ENCODE measurements at places on chromosomes 13 and 19.
A peak's percentile ranks its signal among the peaks of the same experiment; 100 is the strongest.

DNA sequence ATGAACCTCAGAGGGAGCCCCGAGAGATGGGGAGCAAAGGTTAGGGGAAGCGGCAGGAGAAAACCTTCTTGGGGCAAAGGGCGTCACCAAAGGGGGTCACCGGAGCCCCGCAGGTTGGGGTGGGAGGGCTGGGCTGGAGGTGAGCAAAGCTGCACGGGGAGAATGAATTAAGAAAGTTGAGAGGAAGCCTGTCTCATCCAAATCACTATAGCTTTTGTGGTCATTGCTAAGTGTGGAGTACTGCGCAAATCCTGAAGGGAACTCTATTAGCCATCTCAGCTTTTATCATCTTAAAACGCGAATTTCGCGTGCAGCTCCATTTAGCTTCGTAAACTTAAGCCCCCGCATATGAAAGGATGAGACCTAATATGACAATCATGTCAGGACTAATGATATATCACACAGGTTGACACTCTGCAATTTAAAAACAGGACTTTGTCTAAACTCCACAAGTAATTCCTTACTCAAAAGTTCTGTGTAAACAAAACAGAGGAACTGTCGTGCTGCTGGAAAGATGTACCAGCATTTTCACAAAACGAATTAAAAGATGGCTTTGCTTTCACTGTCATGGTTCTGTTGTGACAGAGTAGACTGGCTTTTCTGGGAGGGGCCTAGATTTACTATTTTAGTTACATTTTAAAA, 631 bp downstream of the LACC1 start:
- no peak for DNase-seq

GRCh38 chr13:76725211-76725610, 161.0 kb downstream of the KCTD12 start:
- no peak for DNase-seq

DNA sequence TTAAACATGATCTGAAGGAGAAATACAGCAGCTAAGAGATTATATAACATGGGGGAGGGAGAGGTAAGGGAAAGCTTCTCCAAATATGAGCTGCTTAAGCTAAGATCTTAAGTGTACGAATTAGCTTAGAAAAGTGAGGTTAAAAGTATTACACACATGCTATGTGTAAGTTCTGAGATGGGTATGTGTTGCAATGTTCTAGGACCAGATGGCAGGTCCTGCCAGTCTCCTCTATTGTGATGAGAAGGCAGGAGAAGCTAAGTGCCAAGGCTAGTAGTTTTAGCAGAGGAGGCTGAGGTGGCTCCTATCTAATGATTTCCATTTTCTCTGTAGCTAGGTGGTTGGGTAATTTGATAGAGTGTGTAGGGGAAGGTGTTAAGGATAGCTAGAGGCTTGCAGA, 57.6 kb downstream of the MICU2 start:
- DNase-seq = no peak

GRCh38 chr13:110790371-110790770, 76.9 kb downstream of the ING1 start:
- DNase-seq = no peak

GRCh38 chr13:19060311-19061002, 121.2 kb downstream of the TUBA3C start:
- no peak for DNase-seq

GRCh38 chr19:57620673-57621348, 6.8 kb downstream of the ZNF134 start:
- DNase-seq = no peak

DNA sequence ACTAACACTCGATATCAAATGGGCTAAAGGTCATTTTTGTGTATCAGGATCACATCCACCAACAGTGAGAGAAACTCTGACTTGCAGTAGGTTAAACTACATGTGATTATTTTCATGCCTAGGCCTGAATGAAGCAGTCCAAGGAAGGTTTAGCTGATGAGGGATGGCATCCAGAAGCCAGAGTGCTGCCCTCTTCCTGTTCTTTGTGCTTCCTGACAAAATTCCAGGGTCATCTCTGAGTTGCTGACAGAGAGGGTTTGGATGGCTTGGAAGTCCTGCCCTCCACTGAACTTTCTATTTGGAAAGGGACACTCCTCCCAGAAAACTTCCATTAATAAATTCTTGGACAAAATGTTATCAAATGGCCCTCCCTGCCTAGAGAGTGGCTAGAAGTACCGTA, 728.3 kb upstream of the SLC10A2 start:
- DNase-seq = no peak

DNA sequence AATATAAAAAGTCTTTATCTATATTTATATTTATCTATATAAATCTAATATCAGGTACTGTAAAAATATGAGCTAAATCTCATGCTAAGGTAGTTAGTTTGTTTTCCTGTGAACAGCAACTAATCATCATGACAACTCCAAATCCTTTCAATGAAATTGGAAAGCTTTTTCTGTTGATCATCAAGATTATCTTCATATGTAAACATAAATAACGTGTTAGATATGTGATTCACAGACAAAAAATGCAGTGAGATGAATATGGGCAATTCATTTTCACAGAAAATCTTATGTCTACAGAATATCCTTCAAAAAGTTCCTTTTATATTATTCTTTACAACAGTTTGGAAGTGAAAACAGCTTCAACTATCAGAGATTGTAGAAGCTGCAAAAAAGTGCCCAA, 41.7 kb upstream of the EEF1AKMT1 start:
- no peak for DNase-seq

DNA sequence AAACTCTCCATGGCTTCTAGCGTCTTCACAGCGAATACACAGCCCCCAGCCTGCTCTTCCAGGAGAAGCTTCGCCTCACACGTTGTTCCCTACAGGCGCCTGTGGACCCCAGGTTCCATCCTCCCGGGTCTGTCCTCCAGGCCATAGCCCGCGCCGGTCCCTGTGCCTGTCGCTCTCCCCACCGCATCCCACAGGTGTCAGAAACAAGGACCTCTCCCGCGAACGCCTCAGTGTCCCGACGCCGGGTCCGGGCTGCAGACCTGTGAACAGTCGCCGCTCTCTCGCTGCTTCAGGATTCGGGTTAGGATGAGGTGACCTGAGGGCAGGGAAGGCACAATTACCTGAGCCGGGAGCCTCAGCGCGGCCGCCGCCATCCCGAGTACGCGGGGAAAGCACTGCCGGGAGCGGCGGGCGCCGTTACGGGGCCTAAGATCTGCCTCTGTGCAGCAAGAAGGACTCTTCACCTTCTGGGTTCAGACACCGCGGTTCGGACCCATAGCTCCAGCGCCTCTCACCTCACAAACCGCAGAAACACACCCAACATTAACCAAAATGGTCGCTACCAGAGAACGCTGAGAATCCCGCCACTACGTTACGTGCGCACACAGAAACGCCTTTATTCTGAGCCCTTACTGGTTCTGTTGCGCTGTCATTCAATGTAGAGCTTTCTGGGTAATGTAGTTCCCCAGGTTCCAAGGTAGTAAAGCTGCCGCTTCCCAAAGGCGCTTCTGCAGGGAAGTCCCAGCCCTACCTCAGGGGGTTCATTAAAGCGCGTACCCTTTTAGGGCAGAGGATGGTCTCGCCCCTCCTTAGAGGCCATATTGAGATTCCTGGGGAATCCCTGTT, at the start of gene ZNF418:
Gene ZNF418 (minus strand): TSS at position 583 of the 846 bp plus-strand sequence. CDS start 1,580 bp downstream, outside the sequence.
- DNase-seq = peak; percentile 92

DNA sequence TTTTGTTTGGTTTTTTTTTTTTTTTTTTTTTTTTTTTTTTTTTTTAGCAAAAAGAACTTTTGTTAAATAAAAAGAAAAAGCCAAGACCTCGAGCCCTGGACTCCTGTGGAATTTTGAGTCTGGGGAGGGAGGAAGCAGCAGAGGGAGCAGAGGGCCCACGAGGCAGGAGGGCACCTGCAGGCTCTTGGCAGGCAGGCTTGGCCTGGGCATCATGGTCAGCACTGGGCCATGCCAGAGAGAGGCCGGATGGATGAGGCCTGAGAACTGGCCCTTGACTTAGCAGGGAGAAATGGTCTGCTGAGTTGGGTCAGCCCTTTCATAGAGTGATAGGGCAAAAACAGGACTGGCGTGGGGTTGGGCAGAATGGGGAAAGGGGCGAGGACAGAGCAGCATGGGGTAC, 100.4 kb downstream of the GPR12 start:
- DNase-seq = no peak

- DNase-seq = no peak
These were observed 7.4 kb downstream of the ACP5 start for GRCh38 chr19:11570039-11570462.

- no peak for DNase-seq
These were observed 55.4 kb upstream of the MLNR start for GRCh38 chr13:49164712-49165111.

DNA sequence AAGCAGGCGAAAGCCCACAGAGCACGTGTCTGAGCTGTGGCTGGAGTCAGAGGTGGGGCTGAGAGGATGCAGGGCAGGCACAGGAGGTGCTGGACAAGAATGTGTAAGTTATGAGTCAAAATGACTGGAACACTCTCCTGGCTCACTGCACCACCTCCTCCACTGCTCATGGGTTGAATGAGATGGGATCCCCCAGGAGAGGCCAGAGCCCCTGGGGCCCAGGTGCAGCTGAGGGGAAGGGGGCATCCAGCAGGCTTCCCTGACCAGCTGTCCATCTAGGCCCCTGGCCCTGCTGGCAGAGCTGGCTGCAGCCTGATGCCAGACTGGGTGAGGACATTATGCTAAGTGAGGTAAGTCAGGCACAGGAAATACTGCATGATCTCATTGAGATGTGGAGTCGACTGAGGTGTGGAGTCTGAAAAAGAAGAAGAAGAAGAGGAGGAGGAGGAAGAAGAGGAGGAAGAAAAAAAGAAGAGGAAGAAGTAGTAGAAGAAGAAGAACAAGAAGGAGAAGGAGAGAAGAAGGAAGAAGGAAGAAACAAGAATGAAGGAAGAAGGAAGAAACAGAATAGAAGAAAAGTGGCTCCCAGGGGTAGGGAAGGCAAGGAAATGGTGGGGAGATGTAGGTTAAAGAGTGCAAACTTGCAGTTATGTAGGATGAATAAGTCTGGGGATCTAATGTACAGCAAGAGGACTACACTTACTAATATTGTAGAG, 747.4 kb downstream of the UQCRFS1 start:
- DNase-seq = no peak

Measured in hematopoietic multipotent progenitor cell treated with erythropoietin and hydrocortisone succinate and interleukin-3 and kit ligand, for 8 days (in vitro differentiated cells).